ENCODE measurements at places on chromosomes 12 and 14. TPM values are rescaled to one million over a fixed set of nuclear protein-coding genes. Genes with fewer than 3 reads are reported as not detected.
A peak's percentile ranks its signal among the peaks of the same experiment; 100 is the strongest.

DNA sequence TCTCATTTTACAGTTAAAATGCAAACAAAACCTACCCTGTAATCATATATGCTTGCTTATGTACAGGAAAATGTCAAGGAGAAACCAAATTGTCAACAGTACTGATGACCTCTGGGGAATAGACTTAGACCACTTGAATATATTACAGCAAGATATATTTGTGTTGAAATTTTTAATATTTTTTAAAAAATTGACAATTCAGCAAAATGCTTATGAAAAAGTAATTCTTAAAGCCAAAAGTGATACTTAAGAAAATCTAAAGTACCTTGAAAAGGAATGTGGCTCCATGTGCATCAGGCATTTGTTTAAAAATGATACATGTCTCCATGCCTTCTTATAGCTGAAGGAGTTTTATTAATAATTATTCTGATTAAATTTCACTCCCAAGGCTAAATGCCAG lies 49.2 kb downstream of the PTPN21 start:
- DNase-seq: no peak

DNA sequence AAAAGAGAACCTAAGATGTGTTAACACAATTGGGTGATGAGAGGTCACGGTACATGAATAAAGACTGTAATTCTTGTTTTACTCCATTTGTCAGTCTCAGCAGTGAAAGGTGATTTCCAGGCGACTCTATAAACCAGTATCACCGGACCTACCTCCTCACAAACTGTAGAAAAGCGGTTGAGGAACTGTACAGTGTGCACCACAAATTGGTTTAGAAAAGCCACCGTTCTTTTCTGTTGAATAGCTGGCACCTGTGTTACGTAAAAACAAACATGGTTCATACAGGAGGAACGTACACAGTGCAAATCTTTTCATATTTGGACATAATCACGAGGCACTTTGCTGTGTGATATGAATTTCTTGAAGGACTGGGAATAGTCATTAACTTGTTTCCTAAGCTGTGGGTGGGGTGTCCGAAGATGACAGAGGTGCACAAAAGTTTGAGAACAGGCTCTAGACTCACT lies 663 bp downstream of the WASHC3 start:
- DNase-seq: no peak

DNA sequence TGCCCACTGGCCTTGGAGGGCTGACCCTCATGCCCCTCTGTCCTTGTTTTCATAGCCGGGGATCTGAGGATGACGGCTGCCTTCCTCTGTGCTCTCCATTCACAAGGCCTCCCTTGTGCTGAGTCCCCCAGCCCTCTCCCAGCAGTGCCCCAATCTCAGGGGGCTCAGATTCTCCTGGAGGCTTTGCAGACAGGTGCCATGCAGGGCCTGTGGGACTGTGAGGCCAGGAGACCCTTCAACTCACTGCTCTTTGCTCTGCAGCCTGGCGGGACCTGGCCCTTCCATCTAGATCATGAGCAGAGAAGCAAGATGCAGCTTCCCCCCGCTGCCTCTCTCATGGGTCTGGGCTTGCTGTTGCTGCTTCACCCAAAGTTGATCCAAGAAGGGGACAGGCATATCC lies 356.0 kb downstream of the BCL11B start:
- no peak for DNase-seq

DNA sequence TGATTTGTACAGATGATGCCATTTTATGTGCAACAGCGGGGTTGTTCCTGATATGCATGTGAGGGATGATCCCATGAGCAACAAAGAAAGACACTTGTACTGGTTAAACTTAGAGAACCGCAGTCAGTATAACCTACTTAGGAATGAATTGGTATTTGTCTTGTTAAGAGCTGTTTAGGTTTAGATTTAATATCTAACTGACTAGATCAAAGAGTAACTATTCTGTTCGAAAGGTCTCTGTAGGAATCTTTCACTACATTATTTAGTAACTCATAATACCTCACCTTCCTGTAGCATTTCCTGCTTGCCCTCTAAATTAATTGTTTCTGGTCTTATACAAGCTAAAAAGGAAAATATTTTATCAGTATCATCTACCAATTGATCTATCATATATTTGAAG lies 350.4 kb downstream of the TRHDE start:
- no peak for DNase-seq

- no peak for DNase-seq
These were observed 129.7 kb upstream of the FUT8 start for GRCh38 chr14:65282896-65283253.

DNA sequence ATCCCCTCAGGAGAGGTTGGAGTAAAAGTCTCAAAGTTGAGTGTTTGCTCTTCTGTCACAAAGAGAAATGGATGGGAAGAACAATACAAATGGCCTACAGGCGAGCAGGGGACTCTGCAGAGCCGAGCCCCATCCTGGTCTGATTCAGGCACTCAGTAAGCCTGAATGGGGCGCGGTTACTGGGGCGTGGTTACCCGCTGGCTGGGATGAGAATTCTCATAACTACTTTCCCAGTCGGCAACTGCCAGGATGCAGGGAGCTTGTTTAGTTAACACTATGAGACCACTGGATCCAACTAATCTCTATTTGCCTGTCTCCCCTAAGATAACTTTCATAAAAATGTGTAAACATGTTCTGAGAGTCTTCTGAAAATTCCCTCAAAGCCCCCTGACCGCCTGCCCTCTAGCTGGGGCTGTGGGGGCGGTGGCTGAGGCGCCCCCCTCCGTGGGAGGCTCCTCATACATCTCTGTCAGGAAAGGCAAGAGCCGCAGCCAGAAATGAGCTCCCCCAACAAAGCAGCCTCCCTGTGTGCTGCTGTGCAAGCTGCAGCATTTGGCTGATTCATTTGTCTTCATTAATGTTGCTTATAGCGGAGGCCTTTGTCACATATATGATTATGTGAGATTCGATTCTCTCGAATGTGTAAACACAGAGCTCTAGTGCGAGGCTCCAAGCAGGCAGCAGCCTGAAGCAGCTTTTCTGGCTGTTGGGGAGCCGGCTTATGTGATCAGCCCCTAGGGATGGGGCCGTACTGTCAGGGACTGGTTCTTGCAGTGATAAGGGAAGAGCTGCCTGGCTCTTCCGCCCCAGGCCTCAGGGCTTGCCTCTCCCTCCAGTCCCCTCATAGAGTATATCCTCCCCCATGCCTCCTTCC lies 126.1 kb upstream of the ARHGAP5 start:
- DNase-seq: peak; percentile 74

- DNase-seq: no peak
These were observed 67.3 kb upstream of the VRK1 start for GRCh38 chr14:96729889-96730288.

DNA sequence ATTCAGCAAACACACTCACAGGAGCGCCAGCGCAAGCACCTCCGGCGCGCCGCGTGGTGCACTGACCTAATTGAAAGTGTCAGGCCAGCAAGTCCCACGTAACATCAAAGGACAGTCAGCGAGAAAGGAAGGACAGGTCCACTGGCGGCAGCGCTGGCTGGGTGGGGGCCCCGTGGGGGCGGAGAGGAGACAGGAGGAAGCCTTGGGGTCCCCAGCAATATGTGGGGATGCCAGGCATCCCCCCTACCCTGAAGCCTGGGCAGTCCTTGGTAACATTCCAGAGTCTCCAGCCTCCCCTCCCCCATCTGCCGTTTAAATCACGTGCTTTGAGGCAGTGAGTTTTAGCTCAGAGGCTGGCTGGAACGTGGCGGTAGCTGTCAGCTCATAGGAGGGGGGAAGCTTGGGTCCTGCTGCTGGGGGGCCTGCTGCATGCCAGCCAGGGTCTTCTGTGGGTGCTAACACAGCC lies 159.2 kb downstream of the CALM1 start:
- no peak for DNase-seq

The SMCO2 gene
- not detected for total RNA-seq

- DNase-seq: no peak
These were observed 36.3 kb downstream of the LIMA1 start for GRCh38 chr12:50246873-50247612.

DNA sequence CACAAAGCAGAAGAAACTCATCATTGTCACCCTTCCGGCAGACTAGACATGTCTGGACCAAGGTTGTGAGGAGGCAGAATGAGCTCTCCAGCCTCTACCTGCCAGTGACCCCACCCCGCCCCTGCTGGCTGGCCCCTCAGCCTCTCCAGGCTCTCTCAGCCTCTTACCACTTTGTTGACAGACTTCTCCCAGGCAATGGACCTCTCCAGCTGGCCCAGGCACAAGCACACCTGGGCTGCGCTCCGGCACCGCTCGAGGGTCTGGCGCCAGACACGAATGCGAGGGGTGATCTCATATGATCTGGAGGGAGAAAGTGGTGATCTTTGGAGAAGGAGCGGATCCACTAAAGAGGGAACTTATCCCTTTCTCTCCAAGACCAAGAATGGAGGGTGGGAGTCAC lies 30.3 kb downstream of the BAZ2A start:
- DNase-seq: no peak

The TRPV4 gene
- total RNA-seq: 0.32 TPM

GRCh38 chr12:12721176-12721751 lies 4.1 kb downstream of the CDKN1B start:
- no peak for DNase-seq

- no peak for DNase-seq
These were observed 111.5 kb upstream of the BCL2L14 start for GRCh38 chr12:11959117-11959823.

- peak; percentile 64 for DNase-seq
These were observed 149.4 kb downstream of the ADGRD1 start for GRCh38 chr12:131102991-131103668.

DNA sequence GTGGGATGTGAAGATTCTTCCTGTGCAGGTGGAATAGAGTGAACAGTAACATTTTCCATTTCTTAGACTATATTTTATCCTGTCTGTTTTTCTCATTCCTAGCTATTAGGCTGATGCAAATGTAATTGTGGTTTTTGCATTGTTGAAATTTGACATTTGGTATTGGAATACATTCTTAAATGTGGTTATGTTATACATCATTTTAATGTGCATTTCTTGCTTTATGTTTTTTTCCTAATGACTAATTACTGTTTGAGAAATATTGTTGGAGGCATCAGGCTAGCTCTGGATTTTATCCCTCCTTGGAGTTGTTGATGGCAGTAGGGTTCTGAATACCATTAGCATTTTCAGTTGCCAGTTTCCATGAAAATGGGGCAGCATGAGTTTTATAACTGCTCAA lies 75.9 kb upstream of the GNG2 start:
- no peak for DNase-seq

The SLC17A8 gene
- not detected for total RNA-seq

The SMIM41 gene
- total RNA-seq: 0.16 TPM

DNA sequence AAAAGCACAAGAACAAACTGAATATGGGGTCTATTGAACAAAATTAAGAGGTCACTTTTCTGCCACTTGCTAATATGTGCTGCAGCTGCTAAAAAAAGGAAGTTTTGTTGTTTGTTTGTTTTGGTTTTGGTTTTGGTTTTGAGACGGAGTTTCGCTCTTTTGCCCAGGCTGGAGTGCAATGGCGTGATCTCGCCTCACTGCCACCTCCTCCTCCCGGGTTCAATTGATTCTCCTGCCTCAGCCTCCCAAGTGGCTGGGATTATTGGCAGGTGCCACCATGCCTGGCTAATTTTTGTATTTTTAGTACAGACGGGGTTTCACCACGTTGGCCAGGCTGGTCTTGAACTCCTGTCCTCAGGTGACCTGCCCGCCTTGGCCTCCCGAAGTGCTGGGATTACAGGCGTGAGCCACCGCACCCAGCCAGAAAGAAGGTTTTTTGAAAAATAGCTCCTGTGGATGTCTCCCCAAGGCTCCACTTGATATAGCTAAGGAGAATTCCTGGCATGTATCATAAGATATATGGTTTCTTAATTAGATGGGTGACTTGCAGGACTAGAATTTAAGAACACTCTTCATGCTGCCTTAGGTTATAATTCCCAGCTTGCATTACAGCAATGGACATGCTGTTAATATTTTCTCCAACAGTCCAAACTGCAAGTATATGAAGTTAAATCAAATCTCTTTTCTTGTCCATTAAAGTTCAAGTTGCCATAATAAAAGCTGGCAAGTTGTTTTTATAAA lies 237.6 kb upstream of the AMIGO2 start:
- no peak for DNase-seq

DNA sequence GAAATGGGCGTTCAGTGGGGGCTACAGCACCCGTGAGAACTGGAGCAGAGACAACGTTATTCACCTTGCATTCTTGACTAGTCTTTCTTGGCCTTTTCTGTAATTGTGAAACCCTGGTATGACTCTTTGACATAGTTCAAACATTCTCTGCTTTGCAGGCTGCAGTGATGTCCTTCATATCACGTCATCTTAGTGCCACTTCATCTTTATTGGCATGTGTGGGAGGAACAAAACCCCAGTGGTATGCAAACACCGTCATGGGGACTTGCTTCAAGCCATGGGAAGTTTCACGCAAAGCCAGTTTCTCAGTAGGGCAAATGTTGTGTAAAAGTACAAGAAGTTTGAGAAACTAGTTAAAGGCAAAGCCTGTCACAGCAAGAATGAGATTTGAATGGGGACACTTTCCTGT lies 20.2 kb upstream of the DUSP16 start:
- DNase-seq: no peak

DNA sequence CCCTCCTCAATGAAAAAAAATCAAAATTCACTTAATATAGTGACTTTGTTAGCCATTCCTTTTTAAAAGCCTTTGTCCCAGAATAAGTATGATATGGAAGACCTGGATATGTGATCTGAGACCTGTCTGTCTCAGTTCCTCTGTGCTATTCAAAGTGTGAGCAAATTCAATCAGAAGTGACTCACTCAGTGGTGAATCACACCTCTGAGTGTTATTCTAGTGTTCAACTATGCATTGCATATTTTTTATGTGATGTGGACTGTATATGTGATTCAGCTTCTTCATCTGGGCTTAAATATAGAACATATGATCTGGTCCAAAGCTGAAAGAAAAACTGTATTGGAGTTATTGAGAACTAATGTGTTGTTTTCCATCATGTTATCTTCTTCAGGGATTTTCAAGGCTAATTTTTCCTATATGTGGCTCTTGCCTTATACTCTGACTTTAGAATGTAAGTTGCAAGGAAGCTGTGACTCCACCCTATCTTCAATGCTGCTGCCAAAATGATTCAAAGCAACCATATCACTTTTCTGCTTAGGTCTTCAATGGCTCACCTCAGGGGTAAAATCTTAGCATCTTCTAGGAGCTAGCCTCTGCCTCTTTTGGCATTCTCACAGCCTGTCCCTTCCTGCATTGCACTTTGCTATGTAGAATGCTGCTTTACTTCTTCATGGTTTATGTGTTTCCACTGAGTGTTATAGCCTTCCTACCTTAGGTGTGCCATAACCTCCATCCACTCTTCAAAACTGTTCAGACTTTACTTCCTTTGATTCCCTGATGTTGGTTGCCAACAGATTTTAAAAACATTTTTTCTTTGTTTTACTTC lies 169.8 kb downstream of the OTOGL start:
- DNase-seq: no peak

The GPR84 gene
- 0.22 TPM for total RNA-seq

The KLHL28 gene
- total RNA-seq: 13.0 TPM

The PPFIA2 gene
- total RNA-seq: 0.35 TPM

DNA sequence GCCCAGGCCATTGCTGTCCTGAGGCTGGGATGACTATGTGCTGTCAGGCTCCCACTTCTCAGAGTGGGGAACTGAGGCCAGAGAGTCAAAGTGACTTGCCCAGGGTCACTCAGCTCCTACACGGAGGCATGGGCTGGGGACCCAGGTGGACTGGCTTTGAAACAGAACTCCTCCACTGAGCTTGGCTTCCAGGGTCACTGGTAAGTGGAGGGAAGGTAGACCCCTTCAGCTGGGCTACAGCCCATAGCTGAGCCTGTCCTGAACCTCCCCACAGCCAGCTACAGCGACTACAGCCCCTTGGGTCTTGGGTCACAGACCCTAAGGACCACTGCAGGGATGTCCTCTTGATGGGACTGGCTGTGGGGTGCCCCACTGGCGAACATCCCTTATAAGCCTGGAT lies 40.3 kb upstream of the TRAF3 start:
- DNase-seq: no peak

The CMTM5 gene
- 0.92 TPM for total RNA-seq
